ENCODE measurements at places on chromosomes 4 and X.

DNA sequence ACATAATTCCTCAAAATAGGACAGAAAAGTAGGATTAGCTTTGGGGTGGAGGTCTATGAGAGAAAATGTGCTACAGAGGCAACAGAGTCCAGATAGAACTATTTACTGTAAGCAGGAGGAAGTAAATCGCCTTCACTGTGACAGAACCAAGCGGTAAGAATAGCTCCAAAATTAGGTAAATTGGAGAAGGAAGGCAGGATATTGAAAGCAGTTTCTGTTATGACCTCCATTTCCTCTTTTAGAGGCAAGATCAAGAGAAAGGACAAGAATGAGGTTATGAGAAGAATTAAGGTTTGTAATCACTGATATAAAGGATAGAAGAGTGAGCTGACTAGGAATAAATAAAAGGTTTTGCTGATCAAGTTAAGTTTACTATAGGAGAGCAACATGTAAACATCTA lies 44.1 kb upstream of the NEUROG2 start:
- DNase-seq = no peak

GRCh38 chr4:137510557-137511265 lies 21.6 kb downstream of the PCDH18 start:
- DNase-seq = no peak

DNA sequence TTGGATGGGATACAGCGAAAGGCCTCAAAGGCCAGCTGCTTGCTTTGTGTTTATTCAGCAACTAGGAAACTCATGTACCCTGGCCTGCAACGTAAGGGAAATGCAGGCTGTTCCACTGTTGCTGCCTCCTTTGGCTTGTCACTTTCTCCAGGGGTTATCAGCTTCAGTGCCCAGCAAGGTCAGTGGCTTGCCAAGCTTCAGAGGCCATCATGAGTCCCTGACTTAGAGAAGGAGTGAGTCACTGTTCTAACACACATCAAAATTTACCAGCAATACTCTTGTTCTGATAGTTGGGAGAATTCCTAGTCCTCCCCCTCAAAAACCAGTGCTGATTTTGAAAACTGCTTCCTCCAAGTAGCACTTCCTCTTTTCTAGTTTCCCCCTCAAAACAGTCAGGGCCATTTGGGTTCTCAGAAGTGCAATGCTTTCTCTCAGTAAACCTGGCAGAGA lies 250.8 kb downstream of the ARHGAP24 start:
- DNase-seq = no peak

- DNase-seq = no peak
Observed at GRCh38 chr4:54100595-54101189, 729 bp downstream of the GSX2 start.

DNA sequence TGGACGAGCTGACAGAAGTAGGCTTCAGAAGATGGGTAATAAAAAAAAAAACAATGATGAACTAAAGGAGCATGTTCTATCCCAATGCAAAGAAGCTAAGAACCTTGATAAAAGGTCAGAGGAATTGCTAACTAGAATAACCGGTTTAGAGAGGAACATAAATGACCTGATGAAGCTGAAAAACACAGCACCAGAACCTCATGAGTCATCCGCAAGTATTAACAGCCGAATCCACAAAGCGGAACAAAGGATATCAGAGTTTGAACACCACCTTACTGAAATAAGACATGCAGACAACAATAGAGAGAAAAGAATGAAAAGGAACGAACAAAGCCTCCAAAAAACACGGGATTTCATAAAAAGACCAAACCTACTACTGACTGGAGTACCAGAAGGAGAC lies 10.5 kb downstream of the NELFA start:
- no peak for DNase-seq

- DNase-seq = no peak
Observed at GRCh38 chr4:4203688-4204400, 22.9 kb downstream of the OTOP1 start.

DNA sequence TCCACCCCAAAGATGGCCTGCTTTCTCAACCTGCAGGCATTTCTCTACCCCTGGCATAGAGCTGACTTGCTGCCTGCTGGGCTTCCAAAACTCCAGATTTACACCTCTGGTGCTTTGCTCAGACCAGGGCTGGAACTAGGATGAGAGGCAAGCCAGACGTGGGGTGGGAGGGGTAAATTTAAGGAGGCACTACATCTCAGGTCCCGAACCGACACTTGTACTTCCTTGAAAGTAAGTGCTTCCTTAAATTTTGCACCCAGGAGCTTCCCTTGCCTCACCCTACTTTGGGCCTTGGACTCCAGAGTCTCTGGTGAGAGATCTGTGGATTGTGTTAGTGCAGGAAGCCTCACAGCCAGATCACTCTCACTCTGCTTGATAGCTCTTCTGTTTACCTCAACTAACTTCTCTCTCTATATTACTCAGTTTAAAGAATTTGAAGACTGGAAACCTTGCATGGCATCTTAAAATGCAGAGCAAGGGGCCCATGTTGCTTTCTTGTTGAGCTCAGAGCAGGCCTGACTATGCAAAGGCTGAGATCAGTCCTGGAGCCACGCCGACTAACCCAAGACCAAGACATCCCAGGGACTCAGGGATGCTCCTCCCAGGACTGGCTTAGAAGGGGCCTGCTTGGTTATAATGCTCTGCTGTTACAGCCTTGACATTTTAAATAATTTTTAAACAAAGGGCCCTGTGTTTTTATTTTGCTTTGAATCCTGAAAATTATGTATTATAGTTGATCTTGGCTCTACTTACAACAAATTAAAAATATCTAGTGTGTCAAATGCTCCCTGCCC lies 145.0 kb upstream of the LEF1 start:
- DNase-seq = no peak

GRCh38 chrX:23952984-23953907 lies 45.4 kb downstream of the CXorf58 start:
- peak; percentile 8 for DNase-seq

GRCh38 chrX:111254896-111255693 lies 15.2 kb downstream of the CAPN6 start:
- no peak for DNase-seq

GRCh38 chrX:69597399-69597798 lies 18.5 kb upstream of the EDA start:
- no peak for DNase-seq

DNA sequence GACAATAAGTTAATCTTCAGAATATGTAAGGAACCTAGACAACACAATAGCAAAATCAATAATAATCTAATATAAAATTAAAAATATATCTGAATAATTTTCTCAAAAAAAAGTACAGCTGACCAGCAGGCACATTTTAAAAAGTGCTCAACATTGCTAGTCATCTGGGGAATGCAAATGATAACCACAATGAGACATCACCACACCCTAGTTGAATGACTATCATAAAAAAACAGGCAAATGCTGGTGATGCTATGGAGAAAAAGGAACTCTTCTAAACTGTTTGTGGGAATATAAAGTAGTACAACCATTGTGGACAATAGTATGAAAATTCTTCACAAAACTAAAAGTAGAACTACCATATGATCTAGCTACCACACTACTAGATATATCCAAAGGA lies 956.9 kb upstream of the NDST4 start:
- no peak for DNase-seq

DNA sequence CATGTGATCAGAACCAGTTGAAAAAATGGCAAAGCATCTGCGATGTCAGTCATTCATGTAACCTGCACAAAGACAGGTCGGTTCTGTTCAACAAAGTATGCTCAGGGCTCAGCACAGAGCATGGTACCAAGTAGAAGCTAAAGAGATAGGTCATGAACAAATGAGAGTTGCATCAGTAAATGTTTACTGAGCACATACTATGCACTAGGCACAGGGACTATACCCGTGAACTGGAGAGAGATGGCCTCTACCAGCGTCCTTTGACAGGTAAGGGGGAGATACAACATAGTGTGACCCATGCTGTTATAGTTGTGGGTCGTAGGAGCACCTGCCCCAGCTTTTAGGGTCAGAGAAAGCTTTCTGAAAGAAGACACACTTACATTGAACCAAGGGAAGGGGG lies 46.7 kb downstream of the PHKA2 start:
- DNase-seq = no peak

GRCh38 chr4:189809839-189810238 lies 130.8 kb upstream of the FRG1 start:
- no peak for DNase-seq

GRCh38 chrX:142998447-142999198 lies 27.1 kb upstream of the SPANXN4 start:
- no peak for DNase-seq

GRCh38 chrX:129689796-129690195 lies 35.0 kb upstream of the APLN start:
- no peak for DNase-seq

- DNase-seq = no peak
Observed at GRCh38 chrX:19805046-19805690, 82.2 kb downstream of the SH3KBP1 start.

- DNase-seq = no peak
Observed at GRCh38 chr4:127261476-127261875, 371.3 kb upstream of the INTU start.

DNA sequence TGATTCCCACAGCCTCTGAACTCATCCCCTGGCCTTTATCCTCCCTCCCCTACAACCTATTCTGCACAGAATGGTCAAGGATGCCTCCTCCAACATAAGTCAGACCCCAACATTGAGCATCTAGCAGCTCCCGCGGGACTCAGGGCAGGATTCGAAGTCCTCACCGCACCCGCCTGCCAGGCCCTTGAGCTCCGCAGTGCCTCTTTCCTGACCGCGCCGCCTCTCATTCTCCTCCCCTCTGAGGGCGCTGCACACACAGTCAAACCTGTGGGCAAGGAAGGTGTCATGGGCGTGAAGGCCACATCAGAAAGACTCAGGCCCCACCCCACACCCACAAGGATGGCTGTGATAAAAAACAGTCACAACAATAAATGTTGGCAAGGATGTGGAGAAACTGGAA lies 84.1 kb downstream of the CPZ start:
- no peak for DNase-seq

DNA sequence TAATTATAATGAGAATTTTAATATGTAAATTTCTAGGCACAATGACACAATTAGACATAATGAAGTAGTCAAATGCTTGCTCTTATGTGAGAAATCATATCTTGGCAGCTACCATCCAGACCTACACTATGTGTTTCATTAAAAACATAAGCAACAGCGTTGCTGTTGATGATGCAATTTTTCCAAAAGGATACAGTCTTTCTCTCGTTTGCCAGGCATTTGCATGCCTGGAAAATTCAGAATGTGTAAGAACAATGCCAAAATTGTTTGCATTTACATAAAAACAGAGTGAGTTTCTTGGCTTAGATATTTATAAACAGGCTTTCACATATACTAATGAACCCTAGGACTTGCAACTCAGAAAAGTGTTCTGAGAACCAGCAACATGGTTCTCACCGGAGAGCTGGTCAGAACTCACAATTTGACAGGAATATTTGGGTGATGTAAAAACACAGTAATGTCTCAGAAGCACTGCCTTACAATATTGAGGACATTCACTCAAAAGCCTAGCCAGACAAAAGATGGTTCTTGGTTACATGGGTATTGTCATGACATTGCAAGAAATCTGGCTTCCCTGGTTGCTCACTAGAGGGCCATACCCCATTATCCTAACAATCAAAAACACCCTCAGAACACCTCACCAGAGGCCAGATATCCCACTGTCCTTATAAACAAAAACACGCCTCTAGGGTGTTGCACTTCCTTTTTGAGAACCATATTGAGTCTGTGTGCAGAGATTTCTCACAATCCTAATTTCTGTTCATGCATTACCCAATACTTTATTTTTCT lies 1029.0 kb upstream of the AGA start:
- DNase-seq = no peak

DNA sequence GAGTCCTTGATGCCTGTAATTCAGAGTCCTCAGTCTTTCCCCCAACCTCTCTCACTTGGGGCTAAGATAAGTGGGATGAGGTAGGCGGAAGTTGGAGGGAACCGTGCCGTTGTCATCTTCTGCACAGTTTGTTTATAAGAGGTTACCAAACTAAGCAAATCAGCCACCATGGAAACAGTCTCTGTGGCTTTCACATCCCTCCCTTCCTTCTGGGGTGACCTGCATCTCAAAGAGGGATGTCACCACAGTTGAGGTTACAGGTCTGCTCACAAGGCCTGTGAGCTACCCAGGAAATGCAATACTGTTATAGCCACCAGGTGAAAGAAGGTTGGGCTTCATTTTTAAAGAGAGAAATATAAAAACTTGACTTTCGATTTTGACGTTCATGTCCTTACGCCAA lies 26.3 kb downstream of the RTL5 start:
- DNase-seq = no peak

DNA sequence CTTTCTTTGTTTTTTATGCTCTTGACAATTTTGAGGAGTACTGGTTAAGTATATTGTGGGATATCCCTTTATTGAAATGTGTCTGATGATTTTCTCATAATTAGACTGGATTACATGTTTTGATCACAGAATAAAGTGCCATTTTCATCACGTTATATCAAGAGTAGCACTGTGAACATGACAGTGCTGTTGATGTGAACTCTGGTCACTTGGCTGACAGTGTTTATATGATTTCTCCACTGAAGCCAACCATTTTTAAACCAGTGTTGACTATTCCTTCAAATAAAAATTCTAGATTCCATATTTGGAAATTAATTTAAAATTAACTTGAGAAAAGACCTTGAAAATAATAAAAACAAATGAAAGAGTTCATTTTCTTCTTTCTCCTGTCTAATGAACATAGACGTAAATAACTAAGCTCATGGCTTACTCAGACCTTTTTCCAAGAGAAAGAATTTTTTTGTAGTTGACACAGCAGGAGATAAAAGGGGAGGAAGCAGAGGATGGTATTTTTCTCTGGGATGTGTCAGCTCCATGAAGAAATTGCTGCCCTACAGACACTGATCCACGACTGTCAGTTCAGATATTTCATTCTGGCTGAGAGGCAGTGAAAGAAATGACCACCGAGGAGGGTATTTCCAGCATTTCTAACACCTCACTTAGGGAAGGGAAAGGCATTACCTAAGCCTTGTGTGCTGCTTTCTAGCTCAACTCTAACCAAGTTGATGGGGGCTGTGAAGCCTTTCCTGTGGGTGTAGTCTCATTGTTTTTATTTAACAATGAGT lies 150.9 kb upstream of the ANK2 start:
- DNase-seq = no peak

- DNase-seq = no peak
Observed at GRCh38 chr4:24273136-24273535, 311.2 kb downstream of the DHX15 start.

DNA sequence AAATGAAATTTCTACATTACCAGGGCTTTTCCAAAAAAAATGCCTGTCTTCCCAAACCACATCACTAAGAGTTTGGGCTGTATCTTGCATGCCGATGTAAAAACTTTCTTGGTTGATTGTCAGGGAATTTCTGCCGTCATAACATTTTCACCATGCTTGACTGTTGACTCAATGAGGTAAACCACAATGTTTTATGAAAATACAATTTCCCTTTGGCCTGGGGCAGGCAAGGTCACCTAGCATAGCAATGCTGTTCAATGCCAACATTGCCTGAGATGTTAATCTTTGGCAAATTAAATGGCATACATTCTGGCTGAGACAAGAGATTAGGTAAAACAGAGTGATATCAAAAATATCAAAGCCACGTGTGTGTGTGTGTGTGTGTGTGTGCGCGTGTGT lies 137.1 kb upstream of the TBL1X start:
- no peak for DNase-seq

GRCh38 chr4:8101213-8102075 lies 57.2 kb downstream of the ABLIM2 start:
- no peak for DNase-seq

GRCh38 chr4:7868892-7869471 lies 70.7 kb downstream of the AFAP1 start:
- DNase-seq = no peak

Measured in hematopoietic multipotent progenitor cell treated with erythropoietin and hydrocortisone succinate and interleukin-3 and kit ligand, for 17 days (in vitro differentiated cells).